ENCODE measurements at places on chromosomes 1 and 21.

DNA sequence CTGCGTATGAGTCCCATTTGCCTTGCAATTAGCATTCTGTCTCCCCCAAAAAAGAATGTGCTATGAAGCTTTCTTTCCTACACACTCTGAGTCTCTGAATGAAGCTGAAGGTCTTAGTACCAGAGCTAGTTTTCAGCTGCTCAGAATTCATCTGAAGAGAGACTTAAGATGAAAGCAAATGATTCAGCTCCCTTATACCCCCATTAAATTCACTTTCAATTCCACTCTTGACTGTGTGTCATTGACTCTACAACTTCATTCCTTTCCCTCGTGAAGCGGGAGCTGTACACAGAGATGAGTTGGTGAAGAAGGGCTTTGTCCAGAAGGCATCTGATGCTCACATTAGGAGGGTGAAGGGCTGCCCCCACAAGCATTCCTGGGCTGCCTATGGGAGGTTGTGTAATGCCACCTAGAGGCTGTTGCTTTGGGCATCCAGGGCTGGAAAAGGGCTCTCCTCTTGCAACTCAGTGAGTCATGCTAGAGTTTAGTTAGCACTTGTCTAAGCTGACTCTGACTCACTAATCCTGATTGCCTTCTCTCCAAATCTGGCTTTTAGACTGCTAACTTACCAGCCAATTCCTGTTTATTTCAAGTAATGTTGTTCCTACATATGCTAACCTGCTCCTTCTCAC is 1.8 kb downstream of the SPRR1B start:
- DNase-seq = peak; percentile 36

DNA sequence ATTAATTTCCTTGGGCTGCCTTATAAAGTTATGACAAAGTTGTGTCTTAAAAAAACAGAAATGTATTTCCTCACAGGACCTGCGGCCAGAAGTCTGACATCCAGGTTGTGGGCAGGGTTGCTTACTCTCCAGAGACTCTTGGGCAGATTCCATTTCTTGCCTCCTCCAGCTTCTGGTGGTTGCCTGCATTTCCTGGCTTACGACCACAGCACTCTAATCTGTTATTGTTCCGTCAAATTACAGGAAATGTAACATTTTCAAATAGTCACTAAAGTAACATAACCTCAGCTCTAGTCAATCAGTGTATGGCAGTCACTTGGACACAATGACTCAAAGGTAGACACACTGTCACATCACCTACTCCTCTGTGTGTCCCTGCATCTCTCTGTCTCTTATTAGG is 226.8 kb downstream of the DNAH14 start:
- DNase-seq = no peak

DNA sequence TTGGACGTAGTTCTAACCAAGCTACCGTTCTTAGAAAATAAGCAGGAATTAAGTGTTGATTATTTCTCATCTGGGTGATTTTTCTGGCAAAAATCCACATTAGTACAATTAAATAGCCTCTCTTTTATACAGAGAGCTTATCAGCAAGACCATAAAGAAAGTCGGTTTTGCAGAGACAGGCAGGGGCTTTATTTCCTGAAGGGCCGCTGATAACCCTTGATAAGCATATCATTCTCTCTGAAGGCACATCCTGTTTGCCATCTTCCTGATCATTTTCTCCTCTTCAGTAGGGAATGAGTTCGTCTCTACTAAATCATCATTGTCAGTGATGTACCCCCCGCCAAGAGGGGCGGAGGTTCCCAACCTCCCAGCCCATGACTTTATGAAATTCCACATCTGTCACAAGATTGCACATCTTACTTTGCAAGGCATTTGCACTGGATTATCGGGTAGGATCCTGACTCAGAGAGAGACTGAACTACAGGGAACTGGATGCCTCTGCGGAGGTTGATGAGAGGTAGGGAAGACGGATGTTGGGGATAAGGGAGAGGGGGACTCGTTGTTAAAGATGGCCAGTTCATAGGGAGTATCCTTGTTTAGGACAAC is 115.7 kb downstream of the KCNJ6 start:
- no peak for DNase-seq

DNA sequence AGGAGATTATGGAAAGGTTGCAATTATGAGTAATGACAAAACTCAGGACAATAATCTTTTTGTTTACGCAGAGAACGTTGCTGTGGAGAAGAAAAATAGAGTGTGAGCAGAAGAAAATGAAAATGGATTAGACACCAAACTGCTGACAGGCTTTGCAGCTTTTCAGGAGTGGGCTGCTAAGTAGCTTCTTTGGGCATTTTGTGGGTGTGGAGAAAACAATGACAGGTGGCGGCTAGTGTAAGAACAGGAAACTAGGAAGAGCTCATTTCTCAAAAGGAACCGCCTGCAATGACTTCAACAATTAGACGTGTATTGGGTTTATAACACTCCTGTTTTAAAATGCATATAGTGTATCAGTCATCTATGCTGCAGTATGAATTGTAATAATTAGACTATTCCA is 18.3 kb upstream of the PALMD start:
- no peak for DNase-seq

GRCh38 chr1:189774721-189775287 is 702.9 kb downstream of the BRINP3 start:
- no peak for DNase-seq

- no peak for DNase-seq
Measured at GRCh38 chr1:115428676-115429075, 90.6 kb upstream of the NGF start.

GRCh38 chr1:54768093-54768492 is 3.8 kb upstream of the PARS2 start:
- no peak for DNase-seq

DNA sequence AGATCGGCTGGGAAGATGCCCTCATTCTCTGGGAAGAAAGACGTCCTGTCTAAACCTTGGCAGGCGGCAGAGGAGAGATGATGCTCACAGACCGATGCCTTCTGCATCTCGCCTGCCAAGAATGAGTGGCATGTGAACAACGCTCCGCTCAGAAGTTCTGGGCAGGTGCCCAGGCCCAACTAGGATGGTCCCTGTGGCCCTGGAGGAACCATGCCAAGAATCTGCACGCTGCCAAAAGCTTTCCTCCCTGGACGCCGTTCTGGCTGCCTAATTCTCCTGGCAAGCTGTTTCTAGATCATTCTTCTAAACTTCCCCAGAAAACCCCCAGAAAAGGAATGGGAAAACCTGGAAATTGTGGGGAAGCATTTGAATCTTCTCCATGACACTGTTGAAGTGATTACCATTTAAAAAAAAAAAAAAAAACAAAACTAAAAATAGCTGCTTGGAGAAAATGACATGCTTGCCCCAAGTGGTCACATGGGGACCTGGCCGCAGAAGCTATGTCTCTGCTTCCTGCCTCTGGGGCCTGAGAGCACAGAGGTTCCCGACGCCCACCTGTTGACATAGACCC is 440.9 kb downstream of the PRDM2 start:
- DNase-seq = no peak

DNA sequence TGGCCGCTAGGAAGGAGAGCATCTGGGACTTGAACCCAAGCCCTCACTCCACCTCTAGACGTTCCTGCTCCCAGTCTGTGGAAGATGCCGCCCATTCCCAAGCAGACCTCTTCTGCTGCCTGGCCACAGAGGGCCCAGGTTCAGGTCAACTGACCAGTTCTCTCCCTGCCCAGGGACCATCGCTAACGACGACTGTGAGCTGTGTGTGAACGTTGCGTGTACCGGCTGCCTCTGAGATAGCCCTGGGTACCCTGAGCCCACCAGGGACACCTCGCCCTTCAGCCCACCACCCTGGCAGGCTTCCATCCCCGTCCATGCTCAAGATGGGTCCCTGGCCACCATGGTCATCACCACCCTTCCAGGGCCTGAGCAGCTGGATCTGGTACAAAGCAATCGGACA is 2.2 kb downstream of the GUCA2B start:
- DNase-seq = no peak

GRCh38 chr1:30600706-30601105 is 122.7 kb downstream of the MATN1 start:
- DNase-seq = no peak

- no peak for DNase-seq
Measured at GRCh38 chr1:33895396-33895795, 31.5 kb downstream of the HMGB4 start.

GRCh38 chr1:81226603-81226928 is 574.2 kb upstream of the ADGRL2 start:
- no peak for DNase-seq

- no peak for DNase-seq
Measured at GRCh38 chr1:36863500-36863899, 170.8 kb downstream of the GRIK3 start.

DNA sequence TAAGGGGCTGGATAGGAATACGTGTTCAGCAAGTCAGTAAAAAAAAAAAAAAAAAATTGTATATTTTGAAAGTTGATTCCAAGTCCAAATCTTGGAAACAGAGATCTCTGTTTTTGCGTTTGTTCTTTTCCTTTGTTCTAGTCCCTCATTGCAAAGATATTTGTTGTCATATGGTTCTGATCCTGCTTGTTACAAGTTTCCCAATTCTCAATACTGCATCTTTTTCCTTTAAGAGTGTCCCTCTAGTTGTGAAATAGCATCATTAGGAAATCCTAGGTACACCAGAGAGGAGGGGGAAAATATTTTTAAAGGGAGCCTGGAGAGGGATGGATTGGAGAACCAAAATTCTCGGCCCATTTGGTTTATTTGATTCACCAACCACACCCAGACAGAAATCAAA is 152.2 kb upstream of the C1orf105 start:
- no peak for DNase-seq
